ENCODE measurements at places on chromosomes 12 and 14. TPM values are rescaled to one million over a fixed set of nuclear protein-coding genes. Genes with fewer than 3 reads are reported as not detected.

- no peak for DNase-seq
Measured at GRCh38 chr14:20350282-20350681, 6.8 kb downstream of the PARP2 start.

DNA sequence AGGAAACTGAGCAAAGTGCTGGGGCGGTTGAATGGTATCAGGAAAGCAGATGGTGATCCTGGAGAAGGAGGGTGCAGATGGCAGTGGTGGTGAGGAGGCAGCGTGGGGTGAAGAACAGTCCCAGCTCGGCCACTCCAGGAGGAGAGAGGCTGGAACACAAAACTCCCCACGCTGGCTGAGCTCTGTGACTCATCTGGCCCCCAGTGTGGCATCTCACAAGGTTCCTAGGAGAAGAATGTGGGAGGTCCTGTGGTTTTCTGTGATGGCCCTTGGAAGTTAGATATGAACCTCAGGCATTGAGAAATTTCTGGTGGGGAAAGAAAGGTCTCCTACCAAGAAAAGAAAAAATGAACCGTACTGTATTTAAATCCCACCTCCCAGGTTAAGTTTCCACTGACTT lies 8.0 kb upstream of the NRXN3 start:
- DNase-seq: no peak

- DNase-seq: no peak
Measured at GRCh38 chr12:76117751-76118150, 33.3 kb upstream of the NAP1L1 start.

GRCh38 chr12:17971850-17972249 lies 118.1 kb downstream of the RERGL start:
- no peak for DNase-seq

GRCh38 chr12:44381341-44381740 lies 494.8 kb downstream of the NELL2 start:
- no peak for DNase-seq

DNA sequence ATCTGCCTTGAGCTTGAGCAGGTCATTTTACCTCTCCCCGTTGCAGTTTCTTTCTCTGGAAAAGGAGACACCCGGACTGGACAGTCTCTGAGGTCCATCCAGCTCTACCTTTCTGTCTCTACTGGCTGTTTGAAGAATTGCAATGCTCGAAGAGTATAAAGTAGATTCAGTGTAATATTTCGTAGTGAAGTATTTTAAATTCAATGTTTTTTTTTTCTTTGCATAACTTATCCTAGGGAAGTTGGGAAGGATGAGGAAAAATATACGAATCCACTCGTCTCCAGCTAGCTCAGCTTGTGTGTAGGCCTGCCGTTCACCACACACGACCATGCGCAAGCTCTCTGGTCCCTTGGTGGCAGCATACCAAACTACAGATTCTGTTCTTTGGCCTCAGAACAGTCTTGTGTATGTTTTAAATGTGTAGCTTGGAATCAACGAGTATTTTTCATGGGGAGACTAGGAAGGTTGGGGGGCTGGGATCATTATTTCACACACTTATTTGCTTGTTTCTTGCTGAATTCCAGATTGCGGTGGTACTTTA lies 307.9 kb downstream of the CACNA1C start:
- no peak for DNase-seq

- DNase-seq: no peak
Measured at GRCh38 chr14:76040704-76041103, 55.1 kb downstream of the IFT43 start.

DNA sequence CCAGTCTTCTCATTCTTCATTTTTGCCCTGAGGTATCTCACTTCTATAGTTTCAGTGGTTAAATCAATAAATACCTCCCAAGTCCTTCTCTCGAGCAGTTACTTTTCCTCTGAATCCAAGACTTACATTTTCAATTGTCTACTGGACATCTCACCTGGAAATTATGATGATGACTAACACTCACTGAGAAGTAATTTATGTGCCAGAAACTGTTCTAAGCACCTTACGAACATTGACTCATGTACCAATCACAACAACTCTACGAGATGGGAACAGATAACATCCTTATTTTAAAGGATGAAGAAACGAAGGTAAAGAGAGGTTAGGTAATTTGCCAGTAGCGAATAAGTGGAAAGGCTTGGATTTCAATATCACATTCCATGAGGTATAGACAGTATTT lies 94.1 kb downstream of the EML5 start:
- DNase-seq: no peak

DNA sequence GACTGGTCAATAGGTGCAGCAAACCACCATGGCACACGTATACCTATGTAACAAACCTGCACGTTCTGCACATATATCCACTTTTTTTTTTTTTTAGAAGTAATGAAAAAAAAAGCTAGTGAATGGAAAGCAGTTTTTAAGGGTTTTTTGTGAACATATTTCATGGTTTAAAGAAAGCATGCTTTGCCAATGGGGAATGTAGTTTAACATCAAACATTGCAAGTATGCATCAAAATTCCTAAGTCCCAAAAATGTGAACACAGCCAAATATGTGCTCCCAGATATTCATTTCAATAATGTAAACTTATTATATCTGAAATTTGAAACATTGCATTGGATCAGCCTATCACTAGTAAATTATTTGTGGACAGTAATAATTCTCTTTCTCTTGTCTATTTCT lies 710.4 kb upstream of the FLRT2 start:
- no peak for DNase-seq

GRCh38 chr12:28059668-28060067 lies 87.1 kb upstream of the PTHLH start:
- DNase-seq: no peak

DNA sequence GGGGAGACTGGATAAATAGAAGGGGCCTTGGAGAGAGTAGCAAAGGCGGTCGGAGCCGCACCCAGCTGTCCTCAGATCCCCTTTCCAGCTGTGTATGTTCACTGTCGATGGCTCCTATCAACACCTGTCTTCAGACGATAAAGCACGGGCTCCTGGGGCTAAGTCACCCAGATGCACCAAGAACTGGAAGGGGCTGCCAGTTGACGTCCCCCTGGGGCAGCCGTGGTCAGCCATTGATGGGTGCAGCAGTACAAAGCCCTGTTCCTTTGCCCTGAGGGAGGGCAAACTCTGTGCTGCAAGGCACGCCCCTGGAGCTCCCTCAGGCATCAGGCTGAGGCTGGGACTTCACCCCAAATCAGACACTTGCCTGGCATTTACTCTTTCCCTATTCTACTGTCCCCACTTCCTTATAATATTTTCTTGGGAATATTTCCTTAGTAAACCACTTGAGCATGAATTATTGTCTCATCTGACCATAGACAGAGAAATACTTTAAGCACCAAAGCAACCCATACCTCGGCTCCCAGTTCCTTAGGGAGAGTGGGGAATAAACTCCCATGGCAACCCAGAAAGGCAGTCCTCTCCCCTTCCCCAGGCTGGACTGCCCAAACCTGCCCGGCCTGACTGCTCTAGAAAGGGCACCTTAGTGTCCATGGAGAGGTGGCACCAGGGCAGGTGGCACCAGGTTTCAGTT lies 59.6 kb upstream of the SCN8A start:
- no peak for DNase-seq

- DNase-seq: no peak
Measured at GRCh38 chr12:4210183-4210582, 63.4 kb upstream of the CCND2 start.

DNA sequence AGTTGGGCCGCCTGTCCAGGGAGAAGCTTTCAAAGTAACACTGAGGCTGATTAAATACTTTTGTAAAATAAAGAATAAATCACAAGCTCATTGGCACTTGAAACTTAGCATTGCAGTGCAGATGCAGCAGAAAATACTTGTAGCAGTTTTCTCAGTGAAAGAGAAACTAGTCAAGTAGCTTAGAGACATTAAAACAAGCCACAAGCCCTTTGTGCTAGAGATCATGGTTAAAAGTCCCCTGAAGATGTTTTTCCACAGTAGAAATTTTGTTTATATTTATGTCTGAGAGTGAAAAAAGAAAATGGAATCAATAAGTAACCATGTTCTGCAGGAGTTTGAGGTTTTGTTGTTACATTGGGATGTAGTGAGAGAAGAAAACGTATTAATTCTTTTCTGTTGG lies 5.9 kb downstream of the PSEN1 start:
- DNase-seq: no peak

- DNase-seq: no peak
Measured at GRCh38 chr12:25384038-25384892, 133.5 kb upstream of the KRAS start.

DNA sequence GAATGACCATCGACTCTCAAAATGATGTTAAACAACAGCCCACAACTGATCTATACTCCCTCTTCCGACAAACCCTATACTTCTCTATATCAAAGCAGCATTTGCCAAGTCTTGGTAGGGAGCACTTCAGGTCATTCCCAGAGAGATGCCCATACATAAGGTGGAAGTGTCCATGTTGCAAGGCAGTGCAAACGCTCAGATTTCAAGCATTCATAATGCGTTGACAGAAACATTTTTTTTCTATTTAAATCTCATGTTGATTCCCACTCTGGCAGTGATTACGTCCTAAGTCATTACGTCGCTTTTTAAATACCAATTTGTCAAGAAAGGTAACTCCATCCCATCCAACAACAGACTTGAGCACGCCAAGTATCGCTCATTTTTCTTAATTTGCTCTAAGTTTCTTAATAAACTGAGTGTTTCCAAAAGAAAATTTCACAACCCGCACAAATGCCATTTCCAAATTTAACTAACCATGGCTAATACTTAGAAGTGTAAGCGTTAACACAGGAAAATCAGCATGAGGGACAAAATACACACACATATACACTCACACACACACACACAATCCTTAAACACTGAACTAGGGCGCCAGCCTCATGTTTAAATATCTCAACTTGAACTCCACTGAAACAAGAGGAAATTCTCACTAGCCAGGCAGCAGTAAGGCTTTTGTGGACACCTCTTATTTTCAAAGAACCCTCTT lies 1.1 kb downstream of the GXYLT1 start:
- DNase-seq: no peak

DNA sequence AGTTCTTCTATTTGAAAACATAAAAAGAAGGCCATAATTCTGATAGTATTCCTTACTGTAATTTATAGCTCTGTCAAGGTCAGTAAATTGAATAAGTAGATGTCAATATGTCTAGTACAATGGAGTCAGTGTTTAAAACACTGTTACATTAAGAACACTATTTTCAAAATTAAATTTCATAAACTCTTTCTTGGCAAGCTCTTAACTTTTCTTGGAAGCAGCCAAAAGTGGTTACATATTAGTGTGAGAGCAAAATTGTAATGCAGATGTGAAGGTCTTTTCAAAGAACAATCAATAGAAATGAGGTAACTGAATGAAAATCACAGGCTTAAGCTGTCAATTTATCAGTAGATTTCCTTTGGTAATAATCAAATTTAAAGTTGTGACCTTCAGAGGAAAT lies 722.4 kb upstream of the NOVA1 start:
- DNase-seq: no peak

GRCh38 chr12:46477541-46477940 lies 105.0 kb upstream of the SLC38A2 start:
- DNase-seq: no peak

DNA sequence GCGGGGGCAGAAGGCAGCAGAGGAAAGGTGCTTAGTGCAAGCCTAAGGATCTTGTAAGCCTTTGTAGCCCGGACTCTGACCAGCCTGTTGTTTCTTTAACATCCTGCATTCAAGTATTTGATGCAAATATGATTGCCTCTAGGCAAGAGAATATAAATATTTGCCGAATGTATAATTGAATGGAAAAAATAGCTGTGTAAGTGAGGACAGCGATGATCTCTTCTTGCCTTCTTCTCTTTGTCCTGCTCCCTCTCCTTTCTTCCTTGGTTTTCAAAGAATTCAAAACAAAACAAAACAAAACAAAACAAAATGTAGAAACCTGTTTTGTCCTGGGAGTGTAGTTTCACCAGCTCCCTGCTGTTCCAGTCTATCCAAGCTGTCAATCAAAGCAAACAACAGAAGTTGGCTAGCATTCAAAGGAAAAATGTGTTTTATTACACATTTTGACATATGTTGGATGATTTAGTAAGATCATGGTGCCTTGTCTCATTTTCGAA lies 74.9 kb upstream of the CPM start:
- no peak for DNase-seq

GRCh38 chr12:121093487-121093891 lies 39.2 kb upstream of the P2RX7 start:
- DNase-seq: no peak

GRCh38 chr12:102421802-102422583 lies 58.4 kb downstream of the IGF1 start:
- no peak for DNase-seq

GRCh38 chr14:38310420-38310995 lies 54.6 kb upstream of the CLEC14A start:
- DNase-seq: no peak

DNA sequence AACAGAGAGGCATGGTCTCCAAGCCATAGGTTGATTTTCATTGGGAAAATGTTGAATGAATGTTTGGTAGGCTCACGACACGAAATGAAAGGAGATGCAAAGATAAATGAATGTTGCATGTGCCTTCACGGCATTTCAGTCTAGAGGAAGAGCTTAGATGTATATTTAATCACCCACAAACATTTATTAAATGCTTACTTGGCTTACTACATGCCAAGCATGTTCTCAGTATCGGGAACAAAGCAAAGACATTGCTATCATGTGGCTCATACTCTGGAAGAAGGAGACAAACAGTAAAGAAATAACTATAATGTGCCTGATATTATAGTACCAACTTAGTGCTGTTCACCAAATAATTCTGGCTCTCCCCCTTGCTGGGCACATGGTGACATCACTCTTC lies 133.5 kb downstream of the LLPH start:
- DNase-seq: no peak

DNA sequence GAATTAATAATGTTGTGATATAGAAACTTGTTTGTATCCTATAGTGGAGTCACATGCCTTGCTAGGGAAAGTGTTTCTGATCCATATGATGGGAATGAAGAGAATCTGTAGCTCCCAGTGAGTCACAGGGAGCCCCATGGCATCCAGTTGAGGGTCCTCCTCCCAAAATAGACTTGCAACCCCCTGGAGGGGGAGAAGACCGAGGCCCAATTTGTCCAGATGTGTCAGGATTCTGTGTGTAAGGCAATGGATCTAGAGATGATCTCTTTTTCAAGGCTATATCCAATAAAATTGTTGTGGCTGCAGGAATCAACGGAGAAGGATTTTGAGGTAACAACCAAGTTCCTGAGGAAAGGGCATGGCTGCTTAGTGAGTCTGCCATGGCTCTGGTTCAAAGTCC lies 121.8 kb downstream of the BCL11B start:
- no peak for DNase-seq

Gene FGD6
- 10.5 TPM for total RNA-seq

Gene TAMALIN
- total RNA-seq: 153 TPM

Gene RNASE13
- not detected for total RNA-seq

Gene NKX2-1
- not detected for total RNA-seq

Gene LRP1-AS
- not detected for total RNA-seq

Gene STYK1
- total RNA-seq: 0.62 TPM

Gene IL22
- total RNA-seq: not detected
